Stimulated activated CD8-positive, alpha-beta memory T cell treated with anti-CD3 and anti-CD28 coated beads, Interleukin-15, amount 100 ng/mL, for 4 hours (primary cell): ENCODE measurements at places on chromosomes 4 and X.

- no peak for DNase-seq
Measured at GRCh38 chr4:94403751-94404150, 48.0 kb upstream of the PDLIM5 start.

DNA sequence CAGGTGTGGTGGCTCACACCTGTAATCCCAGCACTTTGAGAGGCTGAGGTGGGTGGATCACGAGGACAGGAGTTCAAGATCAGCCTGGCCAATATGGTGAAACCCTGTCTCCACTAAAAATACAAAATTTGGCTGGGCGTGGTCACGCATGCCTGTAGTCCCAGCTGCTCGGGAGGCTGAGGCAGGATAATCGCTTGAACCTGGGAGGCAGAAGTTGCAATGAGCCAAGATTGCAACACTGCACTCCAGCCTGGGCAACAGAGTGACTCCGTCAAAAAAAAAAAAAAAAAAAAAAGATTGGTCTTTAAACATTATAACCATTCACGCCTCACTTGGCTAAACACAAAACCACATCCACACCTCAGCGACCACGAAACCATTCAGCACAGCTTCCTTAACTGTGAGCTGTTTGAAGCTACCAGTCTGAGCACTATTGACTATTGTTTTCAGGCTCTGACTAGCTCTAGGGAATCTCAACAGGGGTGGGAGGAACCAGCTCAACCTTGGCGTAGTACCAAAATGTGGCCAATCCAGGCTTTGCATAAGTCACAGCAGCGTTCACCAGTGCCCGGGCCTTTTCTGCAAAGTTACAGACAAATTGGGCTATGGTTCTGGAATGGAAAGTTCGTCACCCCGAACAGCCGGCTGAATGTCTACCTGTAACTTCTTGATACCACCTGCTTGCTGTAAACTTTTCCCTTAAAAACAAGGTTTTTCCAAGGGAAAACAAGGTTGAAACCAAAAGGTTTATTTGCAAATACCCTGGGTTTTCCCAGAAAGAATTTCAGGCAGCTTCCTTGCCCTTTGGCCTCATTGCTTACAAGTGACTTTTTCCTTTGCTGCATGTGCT, 73.6 kb upstream of the DHX15 start:
- no peak for DNase-seq

- DNase-seq = no peak
Measured at GRCh38 chr4:171846232-171846631, 33.0 kb downstream of the GALNTL6 start.

GRCh38 chrX:143571521-143571920, 54.2 kb upstream of the SPANXN3 start:
- DNase-seq = no peak

DNA sequence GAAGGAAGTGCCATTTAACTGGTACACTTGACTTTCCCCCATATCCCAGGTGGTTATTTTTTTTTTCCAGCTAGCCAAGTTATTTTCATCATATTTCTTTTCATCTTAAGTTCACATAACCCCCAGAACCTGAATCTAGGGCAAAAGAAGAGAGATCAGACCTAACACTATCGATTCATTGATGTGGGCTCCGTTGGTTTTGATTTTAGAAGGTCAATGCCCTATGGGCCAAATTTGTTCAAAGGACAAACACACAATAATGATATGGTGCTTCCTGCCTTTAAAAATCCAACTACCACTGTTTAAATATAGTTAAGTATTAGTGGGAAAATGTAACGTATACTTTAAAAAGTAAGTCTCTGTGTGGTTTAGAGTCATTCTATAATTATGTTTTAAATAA, 665.7 kb downstream of the ZNF674 start:
- DNase-seq = no peak

- no peak for DNase-seq
Measured at GRCh38 chr4:8368061-8368481, 72.5 kb downstream of the ACOX3 start.

DNA sequence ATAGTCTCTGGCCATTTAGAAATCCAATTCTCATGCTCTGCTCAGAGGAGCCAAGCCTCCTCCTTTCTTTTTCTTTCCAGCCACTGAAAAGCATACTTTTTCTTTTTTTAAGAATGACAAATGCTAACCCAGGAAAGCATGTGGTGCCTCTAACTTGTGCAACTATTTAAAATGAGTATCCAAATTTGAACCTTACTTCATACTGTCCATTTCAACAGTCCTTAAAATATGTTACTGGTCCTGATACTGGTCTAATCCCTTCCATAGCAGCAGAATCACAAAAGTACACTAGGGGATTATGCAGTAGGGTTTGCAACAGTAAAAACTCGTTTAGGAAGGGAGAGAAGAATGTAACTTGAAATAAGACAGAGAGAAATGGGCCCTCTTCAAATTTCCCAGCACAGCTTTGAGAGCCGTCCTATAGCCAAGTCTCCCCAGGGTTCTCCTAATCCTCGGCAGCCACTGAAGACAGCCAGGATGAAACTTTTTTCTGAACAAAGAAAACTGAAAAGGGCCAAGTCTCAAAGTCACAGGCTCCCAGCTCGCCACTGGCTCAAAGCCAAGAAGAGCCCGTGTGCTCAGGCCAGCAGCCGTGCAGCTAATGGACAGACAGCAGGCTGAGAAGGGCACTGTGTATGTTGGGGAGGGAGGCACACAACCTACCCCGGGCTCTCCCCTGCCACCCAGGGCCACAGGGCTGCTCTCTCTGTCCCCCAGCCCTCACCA, 39.5 kb downstream of the GPC4 start:
- DNase-seq = no peak

DNA sequence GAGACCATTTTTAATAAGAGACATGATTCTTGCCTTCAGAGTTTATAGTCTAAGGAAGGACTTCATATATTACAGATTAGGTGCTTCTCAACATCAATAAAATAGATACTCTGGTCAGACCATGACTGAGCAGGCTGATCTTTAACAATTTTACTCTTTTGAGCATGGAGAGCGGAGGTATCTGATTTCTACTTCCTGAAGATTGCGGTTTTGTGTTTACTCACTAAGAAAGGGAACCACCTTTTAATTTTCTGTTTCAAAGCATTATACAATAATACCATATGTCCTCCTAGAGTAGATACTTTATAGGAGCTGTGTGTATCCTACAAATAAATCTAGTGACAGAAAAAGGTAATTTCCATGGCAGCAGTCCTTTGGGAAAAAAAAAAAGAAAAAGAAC, 12.5 kb downstream of the MORC4 start:
- no peak for DNase-seq

DNA sequence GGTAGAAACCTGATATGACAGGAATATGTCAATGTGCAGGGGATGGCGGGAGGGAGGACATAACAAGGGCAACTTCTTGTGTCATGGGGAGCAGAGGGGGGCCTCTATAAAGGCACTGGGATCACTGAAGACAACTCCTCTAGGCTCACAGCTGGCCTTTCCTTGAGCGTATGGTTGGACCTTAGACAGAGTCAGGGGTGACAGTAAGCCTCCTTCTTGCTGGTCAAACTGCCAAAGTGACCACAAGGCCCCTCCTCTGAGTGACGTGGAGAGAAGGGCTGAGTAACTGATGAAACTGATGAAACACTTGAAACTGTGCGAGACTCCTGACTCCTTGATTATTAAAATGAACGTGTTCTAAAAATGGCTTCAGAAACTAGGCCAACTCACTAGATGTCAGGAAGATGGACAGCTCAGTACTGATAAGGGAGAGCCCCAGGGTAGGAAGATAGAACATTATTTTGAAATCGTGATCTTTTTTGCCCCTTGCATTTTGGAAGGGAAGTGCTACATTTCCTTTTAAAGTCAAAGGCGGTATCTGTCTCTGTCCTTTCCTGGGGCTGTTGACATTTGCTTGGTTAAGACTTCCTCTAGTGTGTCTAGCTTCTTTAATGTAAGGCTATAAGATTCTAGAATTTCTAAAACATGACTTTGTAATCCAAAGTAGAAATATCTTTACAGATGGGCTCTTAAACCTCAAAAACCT, 1.6 kb downstream of the RAB33A start:
- DNase-seq = no peak

DNA sequence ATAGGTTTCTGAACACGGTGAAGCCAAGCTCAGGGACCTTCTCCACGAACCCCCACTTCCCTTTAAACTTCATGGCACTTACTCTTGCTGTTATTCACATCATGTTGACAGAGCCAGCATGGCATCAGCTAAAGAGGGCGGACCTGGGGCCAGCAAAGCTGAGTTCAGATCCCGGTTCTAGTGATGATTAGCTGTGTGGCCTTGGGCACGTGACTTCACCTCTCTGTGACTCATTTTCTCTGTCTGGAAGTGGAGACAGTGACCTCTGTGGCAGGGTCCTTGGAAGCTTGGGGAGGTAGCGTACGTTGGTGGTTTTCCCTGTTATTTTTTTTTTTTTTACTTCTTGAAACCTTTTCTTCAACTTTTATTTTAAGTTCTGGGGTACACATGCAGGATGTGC, 13.4 kb downstream of the EVC start:
- no peak for DNase-seq

DNA sequence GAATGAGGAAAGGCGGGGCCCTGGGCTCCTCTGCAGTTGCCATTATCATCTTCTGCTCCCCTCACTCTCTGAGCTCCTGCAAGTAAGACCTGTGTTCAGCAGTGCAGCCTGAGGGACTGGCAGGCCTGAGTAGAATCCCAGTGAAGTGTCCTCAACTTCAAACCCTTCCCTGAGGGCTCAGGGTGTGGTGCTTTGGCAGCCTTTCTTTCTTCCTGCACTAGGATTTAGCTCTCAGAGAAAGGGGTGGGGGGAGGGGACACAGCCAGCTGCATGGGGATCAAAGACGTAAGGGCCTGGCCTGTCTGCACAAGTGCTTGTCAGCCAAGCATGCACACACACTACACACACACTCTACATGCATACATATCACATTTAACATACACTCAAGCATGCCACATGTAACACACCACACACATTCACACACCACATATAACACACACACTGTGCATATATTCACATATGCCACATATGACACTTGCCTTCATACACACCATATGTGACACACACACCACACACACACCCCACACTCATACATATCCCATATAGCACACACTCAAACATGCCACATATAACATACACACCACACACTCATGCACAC, 223.4 kb upstream of the RPL34 start:
- no peak for DNase-seq

- DNase-seq = no peak
Measured at GRCh38 chrX:139191746-139192385, 338.7 kb upstream of the F9 start.

GRCh38 chr4:16171831-16172230, 54.4 kb downstream of the TAPT1 start:
- DNase-seq = no peak

DNA sequence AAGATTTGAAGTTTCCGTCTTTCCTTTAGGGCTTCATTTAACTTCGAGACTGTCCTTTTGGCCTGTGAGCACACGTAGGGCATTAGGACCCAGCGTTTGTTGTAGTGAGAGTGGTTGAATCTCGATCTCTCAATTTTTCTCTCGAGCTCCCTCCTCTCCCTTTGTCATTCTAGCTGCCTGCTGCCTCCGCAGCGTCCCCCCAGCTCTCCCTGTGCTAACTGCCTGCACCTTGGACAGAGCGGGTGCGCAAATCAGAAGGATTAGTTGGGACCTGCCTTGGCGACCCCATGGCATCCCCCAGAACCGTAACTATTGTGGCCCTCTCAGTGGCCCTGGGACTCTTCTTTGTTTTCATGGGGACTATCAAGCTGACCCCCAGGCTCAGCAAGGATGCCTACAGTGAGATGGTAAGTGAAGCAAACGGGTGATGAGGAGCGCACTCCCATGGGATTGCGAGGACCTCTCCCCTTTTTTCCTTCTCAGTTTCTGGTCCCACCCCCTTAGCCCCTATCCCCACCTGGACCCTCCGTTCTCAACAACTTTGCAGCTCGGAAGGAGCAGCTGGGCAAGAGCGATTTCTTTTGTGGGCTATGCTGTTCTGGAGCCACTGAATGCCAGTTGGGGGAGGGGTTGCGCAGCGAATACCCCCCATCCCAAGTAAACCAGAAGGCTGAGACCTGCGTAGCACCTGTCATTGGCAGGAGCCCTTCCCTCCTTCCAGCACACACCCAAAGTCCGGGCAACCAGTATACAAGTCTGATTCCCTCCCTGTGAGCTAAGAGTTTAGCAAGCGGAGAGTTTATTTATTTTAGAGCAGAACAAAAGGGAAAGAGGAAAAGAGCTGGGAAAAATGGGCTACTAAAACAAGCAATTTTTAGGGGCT, at the start of gene TMEM35A:
Gene TMEM35A (plus strand): TSS at position 164 of the 883 bp plus-strand sequence. CDS start 124 bp downstream, at position 288.
- DNase-seq = no peak

- DNase-seq = no peak
Measured at GRCh38 chrX:14193547-14193946, 163.9 kb upstream of the GEMIN8 start.

DNA sequence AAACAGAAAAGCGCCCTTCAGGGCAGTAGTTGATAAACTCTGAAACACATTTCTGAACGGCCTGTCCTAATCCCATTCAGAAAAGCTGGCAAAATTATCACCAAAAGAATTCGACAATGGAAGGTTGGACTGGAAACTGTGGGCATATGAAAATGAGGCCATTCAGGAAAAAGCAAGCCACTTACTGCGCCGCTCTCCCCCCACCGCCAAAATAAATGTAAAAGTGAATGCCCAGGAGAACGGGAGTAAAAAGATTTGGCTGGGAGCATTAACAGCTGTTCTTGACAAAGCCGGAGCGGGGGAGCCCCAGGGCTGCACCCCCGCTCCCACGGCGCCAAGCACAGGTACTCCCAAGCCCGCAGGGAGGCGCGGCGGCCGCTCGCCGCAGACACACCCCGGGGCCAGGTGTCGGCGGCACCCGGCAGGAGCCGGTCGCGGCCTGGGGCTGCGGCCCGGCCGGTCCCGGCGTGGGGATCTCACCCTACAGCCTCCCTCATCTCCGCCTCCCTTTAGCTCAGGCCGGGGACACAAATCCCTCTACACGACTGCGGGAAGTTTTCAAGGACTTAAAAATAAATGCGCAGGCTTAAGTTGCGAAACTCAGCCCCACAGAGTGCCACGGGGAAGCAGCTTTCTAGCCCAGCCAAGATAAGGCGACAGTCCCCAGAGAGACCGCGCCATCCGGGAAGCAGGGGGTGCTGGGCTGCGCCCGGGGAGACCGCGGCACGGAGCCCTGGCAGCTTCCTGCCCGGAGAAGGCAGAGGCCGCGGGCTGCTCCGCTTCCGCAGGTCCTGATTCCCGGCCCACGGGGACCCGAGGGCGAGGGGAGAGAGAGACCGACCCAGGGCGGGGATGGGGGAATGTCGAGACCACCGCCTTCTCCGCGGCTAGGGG, 593 bp downstream of the SH3RF1 start:
- DNase-seq = no peak

DNA sequence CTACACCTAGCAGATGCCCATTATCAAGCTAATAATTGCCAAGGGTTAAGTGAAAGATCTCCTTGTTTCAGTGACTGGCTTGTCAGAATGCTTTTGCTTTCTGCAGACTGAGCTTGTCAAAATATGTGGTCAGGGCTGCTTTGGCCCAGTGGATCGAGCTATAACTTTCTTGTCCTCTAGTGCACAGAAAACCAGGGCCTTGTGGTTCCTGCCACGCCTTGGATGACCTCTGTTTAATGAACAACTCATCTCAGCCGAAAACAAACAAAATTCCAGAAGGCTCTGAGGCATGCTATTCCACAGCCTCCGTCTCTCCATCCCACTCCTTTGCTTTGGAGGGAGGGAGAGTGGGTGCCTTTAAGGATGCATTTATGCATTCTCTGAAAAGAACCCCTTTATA, 11.3 kb downstream of the EVC start:
- no peak for DNase-seq
